ENCODE measurements at places on chromosomes 3 and 15.

- DNase-seq: no peak
Measured at GRCh38 chr3:117480525-117480924, 770.9 kb downstream of the TUSC7 start.

DNA sequence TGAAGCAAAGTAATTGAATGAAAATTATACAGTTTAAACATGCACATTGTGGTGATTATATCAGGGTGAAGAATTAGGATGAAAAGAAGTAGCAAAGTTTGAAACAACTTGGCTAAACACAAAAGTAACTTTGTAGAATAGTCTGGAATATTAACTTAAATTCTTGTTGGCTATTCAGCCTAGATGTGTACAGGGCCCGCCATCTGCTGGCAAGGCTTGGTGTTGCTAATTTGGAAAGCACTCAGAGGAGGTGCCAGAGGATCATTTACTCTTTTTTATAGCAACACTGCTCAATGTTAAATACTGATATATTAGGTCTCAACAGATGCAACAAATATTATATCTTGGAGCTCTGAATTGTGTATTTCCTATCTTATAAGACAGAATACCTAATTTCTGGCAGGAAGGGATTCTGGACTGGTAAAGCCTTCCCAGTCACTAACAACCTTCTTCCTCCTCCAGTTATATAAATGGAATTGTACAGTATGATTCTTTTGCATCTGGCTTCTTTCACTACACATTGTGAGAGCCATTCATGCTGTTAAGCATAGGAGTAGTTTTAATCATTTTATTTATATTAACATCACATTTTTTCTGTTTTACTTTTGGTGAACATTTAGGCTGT lies 36.1 kb downstream of the TTC23 start:
- peak; percentile 87 for DNase-seq

- peak; percentile 13 for DNase-seq
Measured at GRCh38 chr15:40235201-40235885, 3.5 kb upstream of the PAK6 start.

DNA sequence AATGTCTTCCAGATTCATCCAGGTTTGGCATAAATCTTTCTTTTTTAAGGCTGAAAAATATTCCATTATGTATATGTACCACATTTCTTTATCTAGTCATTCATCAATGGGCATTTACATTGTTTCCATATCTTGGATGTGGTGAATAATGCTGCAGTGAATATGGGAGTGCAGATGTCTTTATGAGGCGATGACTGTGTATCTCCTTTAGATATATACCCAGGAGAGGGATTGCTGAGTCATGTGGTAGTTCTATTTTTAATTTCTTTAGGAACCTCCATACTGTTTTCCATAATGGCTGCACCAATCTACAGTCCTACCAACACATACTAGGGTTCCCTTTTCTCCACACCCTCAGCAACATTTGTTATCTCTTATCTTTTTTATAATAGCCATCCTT lies 96.3 kb downstream of the LRRC28 start:
- no peak for DNase-seq

DNA sequence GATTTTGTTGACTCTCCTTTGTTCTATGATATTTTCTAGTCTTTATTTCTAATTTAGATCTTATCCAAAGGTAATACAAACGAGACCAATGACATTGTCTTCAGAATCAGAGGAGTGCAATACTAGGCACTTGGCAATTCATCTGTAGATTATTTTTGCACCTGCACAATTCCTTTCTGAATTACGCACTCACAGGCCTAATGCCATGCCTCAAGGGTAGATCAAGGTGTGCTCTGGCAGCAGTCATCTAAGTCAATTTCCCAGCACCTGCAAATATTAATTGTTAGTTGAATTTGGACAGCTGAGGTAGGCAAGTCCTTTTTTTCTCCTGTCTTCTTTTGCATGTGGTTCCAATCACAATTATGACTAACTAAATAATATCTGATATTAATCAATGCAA lies 653.2 kb downstream of the ROBO2 start:
- DNase-seq: no peak

DNA sequence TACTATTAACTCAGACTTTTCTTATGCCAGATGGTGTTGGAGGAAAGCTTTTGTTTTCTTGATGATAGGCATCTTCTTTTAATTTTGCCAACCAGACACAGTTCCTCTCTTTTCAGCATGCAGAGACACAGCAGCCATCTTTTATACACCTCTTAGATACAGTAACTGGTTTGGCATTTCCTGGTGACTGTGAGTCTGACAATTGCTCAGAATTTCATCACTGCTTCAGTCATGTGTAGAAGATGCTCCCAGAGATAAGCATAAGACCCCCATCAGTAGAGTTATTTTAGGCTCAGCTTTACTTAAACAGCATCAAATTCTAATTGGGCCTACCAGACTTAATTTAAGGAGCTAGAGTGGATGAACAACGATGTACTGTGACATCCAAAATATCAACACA lies 779.0 kb downstream of the SQOR start:
- DNase-seq: no peak

- DNase-seq: no peak
Measured at GRCh38 chr3:160128056-160128455, 97.2 kb upstream of the C3orf80 start.

- DNase-seq: no peak
Measured at GRCh38 chr3:45986303-45986982, 9.2 kb downstream of the FYCO1 start.

DNA sequence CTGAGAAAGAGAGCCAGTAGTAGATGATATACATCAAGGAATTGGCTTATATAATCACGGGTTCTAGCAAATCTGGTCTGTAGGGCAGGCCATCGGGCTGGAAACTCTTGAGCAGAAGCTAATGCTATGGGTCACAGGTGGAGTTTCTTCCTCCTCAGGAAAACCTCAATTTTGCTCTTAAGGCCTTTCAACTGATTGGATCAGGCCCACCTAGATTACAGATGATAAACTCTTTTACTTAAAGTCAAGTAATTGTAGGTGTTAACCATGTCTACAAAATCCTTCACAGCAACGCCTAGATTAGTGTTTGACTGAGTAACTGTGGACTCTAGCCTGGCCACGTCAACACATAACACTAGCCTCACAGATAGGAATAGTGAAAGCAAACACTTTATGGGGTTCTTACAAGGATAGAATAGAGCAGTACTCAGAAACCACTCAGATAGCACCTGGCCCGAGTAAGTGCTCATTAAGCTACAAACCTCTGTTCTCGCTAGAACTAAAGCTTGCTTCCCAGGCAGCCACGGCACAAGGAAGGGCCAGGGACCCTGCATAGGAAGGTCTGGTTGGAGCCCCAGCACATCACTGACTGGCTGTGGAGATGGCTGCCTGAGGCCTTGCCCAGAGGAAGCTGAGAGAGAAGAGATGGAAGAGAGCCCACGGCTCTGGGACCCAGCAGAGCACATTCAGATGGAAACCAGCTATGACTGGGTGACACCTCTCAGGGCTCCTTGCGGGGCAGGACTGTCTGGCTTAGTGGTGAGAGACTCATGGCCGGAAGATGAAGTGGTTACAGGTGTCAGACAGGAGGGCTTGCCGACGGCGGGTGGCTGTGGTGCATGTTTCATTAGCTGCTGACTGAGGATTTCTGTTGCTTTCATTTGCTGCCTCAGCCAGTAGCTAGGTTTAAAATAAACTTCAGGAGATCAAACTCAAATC lies 202.5 kb upstream of the TLE3 start:
- no peak for DNase-seq

- DNase-seq: no peak
Measured at GRCh38 chr15:65263313-65263712, 23.4 kb downstream of the PARP16 start.

- no peak for DNase-seq
Measured at GRCh38 chr15:80699981-80700380, 4.9 kb downstream of the ABHD17C start.

- DNase-seq: no peak
Measured at GRCh38 chr15:87901926-87902690, 354.4 kb downstream of the NTRK3 start.

GRCh38 chr15:39784125-39784524 lies 1.5 kb upstream of the FSIP1 start:
- no peak for DNase-seq
